ENCODE measurements at places on chromosomes 2 and 18. TPM values are rescaled to one million over a fixed set of nuclear protein-coding genes. Genes with fewer than 3 reads are reported as not detected.

GRCh38 chr18:47427923-47428637 lies 176.6 kb upstream of the SKOR2 start:
- no peak for DNase-seq
- no peak overlapping the region for H3K27ac ChIP-seq
- H3K36me3 ChIP-seq = no peaks in the 10 kb centered on the region
- H3K4me1 ChIP-seq = no peaks in the 10 kb centered on the region
- no peak overlapping the region for H3K4me3 ChIP-seq
- no peaks in the 10 kb centered on the region for H3K27me3 ChIP-seq

DNA sequence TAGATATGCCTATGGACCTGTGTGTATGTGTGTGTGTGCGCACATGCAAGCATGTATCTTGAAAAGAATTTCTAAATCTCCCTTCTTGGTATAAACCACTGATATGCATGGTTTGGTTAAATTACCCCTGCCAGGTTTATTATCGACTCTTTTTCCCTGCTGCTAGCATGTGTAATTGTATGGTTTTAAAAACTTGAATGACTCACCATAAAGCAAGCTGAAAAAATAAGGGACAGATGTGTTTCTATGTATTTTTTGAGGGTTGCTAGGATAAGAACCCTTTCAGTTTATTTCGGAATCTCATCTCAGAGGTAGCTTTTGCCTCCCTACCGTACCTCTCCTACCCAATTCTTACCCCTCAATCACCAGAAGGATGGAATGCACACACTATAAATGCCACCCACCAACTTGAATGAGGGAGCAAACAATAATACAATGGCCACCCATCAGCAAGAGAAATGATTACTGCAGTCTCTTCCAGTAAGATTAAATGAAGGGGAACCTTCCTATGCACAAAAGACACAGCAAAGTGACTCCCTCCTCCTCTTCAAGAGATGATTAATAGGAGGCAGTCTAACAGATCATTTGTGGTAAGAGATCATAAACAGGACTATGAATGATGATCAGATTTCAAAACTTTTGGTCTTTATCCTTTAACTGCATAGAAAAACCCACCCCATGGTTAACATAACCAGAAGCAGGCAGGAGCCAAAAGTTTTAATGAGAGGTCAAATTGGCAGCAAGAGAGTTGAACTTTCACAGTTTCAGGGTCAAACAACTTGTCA lies 357.2 kb downstream of the SATB2 start:
- H3K4me1 ChIP-seq = no peaks in the 10 kb centered on the region
- no peaks in the 10 kb centered on the region for H3K36me3 ChIP-seq
- H3K27me3 ChIP-seq = no peaks in the 10 kb centered on the region
- DNase-seq = no peak
- H3K27ac ChIP-seq = no peak overlapping the region

DNA sequence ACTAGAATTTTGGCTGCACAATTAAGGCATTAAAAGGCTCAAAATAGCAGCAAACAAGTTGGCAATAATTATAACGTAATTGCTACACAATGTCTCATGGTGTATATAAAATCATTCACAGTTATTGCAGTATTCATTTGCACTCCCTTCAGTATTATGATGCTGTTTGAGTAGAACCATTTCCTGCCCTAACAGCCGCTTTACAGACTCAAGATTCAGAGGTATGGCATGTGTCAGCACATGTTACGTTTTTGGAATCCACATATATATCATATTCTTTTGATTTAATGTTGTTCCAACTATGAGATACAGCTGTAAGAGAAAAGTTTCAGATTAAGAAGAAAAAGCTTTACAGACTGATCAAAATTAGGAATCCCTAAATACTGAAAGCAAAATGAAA lies 56.3 kb upstream of the NCKAP5 start:
- H3K27ac ChIP-seq = no peak overlapping the region
- no peaks in the 10 kb centered on the region for H3K27me3 ChIP-seq
- no peak overlapping the region for H3K4me3 ChIP-seq
- no peak for DNase-seq
- no peaks in the 10 kb centered on the region for H3K4me1 ChIP-seq

DNA sequence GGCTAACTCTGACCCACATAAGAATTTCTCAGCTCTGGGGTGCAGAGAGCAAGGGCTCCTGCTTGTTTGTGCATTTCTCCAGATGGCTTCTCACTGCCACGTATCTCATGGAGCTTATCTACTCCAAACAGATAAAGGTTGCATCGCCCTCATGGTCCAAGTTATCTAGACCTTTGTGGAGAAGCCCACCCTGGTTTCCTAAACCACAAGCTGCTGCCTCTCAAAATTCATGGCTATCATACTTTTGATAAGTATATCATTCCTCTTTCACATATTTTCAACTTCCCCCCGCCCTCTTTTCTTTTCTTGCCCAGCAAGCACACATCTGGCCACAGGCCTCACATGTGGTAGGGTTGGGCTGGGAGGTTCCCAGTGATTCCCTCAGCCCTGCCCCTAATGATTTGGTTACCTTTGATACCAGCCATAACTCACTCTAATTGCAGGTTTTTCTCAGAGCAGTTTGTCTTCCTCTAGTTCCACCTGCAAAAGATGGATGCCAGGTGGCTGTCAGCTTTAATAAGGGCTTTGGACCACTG lies 146.0 kb downstream of the RHBDD1 start:
- DNase-seq = no peak
- H3K36me3 ChIP-seq = no peaks in the 10 kb centered on the region
- no peak overlapping the region for H3K4me3 ChIP-seq

DNA sequence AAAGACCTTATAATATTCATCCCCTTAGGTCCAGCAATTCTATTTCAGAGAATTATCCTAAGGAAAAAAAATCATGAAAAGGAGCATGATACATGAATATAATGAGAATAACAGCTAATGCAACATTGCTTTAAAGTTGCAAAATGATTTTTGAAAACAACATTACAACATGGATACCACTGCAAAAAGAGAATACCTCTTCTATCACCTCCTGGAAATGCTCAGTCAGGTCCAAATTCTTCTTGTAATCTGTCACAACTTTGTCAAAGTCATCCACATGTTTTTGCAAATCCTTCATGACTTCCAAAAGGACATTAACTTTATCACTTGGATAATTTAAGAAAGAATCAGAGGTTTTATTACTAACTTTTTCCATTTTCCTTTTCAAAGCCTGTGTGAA lies 47.9 kb upstream of the TTN start:
- no peak overlapping the region for H3K4me3 ChIP-seq
- H3K4me1 ChIP-seq = no peaks in the 10 kb centered on the region
- no peaks in the 10 kb centered on the region for H3K27me3 ChIP-seq
- no peaks in the 10 kb centered on the region for H3K36me3 ChIP-seq

- no peaks in the 10 kb centered on the region for H3K36me3 ChIP-seq
- H3K27ac ChIP-seq = no peak overlapping the region
- no peak overlapping the region for H3K4me3 ChIP-seq
Measured at GRCh38 chr2:157447741-157448140, 3.9 kb upstream of the CYTIP start.

DNA sequence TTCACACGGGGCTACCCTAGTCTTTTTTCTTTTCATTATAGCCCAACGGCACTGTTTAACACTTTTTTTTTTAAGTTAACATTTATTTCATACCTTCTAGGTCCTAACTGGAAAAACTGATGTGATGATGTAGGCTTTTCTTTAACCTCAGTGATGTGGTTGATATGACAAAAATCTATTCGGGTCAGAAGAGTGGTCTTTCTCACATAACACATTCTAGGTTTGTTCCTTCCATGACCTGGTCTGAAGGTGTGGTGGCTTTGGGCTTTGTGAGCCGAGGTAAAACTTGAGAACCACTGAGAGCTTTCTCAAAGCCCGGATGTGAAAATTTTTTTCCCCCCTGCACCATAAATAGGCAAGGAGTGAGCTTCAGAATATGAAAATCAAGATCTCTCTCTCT lies 44.2 kb downstream of the GPD2 start:
- H3K27me3 ChIP-seq = no peaks in the 10 kb centered on the region
- H3K4me1 ChIP-seq = no peaks in the 10 kb centered on the region
- H3K36me3 ChIP-seq = no peaks in the 10 kb centered on the region
- DNase-seq = no peak

GRCh38 chr2:165369131-165369897 lies 100.2 kb upstream of the CSRNP3 start:
- no peaks in the 10 kb centered on the region for H3K36me3 ChIP-seq
- DNase-seq = no peak
- no peaks in the 10 kb centered on the region for H3K27me3 ChIP-seq
- no peak overlapping the region for H3K27ac ChIP-seq
- H3K4me1 ChIP-seq = no peaks in the 10 kb centered on the region

DNA sequence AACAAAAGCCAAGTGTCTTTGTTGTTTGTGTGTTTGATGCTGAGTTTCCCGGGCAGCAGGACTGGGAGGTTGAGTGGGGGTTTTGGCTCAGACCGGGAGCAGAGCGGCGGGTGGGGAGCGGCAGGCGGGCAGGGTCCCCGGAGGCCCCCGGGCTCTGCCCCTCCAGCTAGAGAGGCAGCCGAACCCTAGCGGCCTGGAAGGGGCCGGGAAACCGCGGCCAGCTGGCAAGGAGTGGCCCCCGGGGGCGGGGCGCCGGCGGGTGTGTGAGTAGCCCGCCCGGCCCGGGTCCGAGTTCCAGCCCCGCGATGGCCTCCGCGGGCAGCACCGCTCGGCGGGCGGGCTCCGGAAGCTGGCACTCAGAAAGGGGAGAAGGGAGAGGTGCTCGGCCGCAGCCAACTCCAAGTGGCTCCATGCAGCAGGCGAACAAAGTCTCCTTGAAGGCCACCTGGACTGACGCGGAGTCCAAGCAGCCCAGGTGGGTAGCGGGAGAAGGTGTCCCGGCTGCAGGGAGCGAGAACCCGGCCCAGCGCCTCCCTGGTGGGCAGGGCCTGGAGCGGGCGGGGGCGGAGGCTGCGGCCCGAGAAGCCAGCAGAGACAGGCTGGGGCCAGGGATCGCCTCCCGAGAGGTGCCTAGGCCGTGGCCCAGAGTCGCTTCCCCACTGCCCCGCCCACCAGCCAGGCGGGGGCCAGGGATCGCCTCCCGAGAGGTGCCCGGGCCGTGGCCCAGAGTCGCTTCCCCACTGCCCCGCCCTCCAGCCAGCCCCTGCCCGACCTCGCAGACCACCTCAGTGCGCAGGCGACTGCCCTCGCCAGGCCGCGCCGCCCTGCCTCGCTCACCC lies at the start of gene ANKRD53:
Gene ANKRD53 (plus strand): TSS at position 290 of the 839 bp plus-strand sequence. CDS start 16 bp downstream, at position 306.
- peaks cover 11% of the 10 kb centered on the region for H3K4me1 ChIP-seq
- no peak within 1 kb of the TSS for H3K27ac ChIP-seq
- H3K27me3 ChIP-seq = no peaks in the 10 kb centered on the region
- DNase-seq = no peak
- H3K4me3 ChIP-seq = peak within 1 kb of the TSS; percentile 66

Gene ARHGEF4
- total RNA-seq = not detected

Gene ANKRD62
- total RNA-seq = not detected

Gene REG3G
- not detected for total RNA-seq

All from Karpas-422 (cell line).